ENCODE measurements at places on chromosomes 3 and 15. TPM values are rescaled to one million over a fixed set of nuclear protein-coding genes. Genes with fewer than 3 reads are reported as not detected.
A peak's percentile ranks its signal among the peaks of the same experiment; 100 is the strongest.

DNA sequence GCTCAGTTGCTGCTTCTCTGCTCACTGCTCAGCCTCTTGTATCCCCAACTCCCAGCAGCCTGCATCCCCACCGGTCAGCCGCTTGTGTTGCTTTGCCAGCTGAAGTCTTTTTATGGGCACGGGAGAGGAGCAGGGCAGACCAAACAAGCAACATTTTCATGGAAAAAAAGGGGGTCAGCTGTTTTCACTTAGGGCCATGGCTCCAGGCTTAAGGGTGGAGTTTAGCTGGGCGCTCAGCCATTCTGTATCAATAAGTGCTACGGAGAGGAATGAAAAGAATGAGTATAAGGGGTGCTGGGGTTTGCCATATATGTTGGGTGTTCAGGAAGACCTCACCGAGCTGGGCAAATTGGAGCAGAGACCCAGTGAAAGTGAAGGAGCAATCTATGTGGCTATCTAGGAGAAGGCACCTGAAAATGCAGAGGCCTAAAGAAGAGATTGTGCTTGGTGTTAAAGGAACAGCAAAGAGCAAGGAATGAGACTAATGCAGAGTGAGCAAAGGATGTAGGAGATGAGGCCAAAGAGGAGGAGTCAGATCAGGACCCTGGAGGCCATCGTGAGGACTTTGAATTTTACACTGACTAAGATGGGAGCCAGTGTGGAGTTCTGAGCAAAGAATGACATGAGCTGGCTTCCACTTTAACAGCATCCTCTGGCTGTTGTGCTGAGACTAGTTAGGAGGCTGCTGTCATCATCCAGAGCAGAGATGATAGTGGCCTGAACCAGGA, 16.6 kb upstream of the IREB2 start:
- H3K4me1 ChIP-seq: no peaks in the 10 kb centered on the region
- H3K36me3 ChIP-seq: no peaks in the 10 kb centered on the region
- no peaks in the 10 kb centered on the region for H3K27me3 ChIP-seq

DNA sequence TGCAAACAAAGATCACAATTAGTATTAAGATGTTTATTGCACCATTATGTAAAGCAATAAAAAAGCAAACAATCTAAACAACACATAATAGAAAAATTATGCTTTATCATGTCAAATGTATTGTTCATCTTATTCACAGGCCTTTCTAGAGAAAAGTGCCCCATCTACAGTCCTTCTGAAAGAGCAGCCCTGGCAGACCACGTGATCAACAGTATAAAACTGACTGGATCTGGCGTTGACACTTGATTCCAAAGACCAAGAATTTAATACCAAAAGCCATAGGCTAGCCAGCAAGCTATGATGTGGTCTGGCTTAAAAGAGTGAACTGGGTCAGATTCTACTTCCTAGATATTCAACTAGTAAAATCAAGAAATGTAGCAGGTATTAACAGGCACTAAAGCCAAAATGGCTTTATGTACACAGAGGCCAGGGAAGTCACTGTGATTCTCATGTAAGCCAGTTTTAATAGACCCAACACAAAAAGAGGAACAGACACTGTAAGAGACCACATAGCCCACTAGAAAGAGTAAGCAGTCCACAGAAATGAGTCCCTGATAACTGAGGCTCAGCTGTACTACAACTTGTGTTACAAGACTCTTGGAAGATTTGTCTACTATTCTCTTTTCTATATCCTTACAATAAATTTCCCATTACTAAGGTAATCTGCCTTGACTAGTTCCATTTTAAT, 32.5 kb downstream of the DMXL2 start:
- DNase-seq: no peak
- H3K27ac ChIP-seq: no peak overlapping the region
- no peaks in the 10 kb centered on the region for H3K27me3 ChIP-seq
- H3K4me3 ChIP-seq: no peak overlapping the region

GRCh38 chr15:78147566-78147965, 1.6 kb upstream of the IDH3A start:
- H3K36me3 ChIP-seq: no peaks in the 10 kb centered on the region
- H3K27ac ChIP-seq: no peak overlapping the region
- H3K4me1 ChIP-seq: no peaks in the 10 kb centered on the region
- H3K4me3 ChIP-seq: no peak overlapping the region

Gene MYRIP
- 2.6 TPM for total RNA-seq

- H3K4me3 ChIP-seq: no peak overlapping the region
- H3K27me3 ChIP-seq: no peaks in the 10 kb centered on the region
- H3K36me3 ChIP-seq: no peaks in the 10 kb centered on the region
- peak overlapping the region; percentile 65 for H3K27ac ChIP-seq
- peaks cover 4% of the 10 kb centered on the region for H3K4me1 ChIP-seq
Measured at GRCh38 chr3:64355401-64355807, 130.1 kb upstream of the PRICKLE2 start.

Gene SPTBN5
- total RNA-seq: 2.0 TPM

- no peak overlapping the region for H3K27ac ChIP-seq
- DNase-seq: no peak
- H3K36me3 ChIP-seq: no peaks in the 10 kb centered on the region
- no peak overlapping the region for H3K4me3 ChIP-seq
- H3K4me1 ChIP-seq: no peaks in the 10 kb centered on the region
Measured at GRCh38 chr3:44885618-44886017, 11.2 kb downstream of the TGM4 start.

GRCh38 chr15:48796930-48797329, 13.9 kb downstream of the CEP152 start:
- H3K27me3 ChIP-seq: no peaks in the 10 kb centered on the region
- no peaks in the 10 kb centered on the region for H3K36me3 ChIP-seq
- no peaks in the 10 kb centered on the region for H3K4me1 ChIP-seq
- H3K4me3 ChIP-seq: no peak overlapping the region
- no peak for DNase-seq

Gene PLSCR5
- total RNA-seq: not detected

Gene DUOX2
- 0.15 TPM for total RNA-seq

DNA sequence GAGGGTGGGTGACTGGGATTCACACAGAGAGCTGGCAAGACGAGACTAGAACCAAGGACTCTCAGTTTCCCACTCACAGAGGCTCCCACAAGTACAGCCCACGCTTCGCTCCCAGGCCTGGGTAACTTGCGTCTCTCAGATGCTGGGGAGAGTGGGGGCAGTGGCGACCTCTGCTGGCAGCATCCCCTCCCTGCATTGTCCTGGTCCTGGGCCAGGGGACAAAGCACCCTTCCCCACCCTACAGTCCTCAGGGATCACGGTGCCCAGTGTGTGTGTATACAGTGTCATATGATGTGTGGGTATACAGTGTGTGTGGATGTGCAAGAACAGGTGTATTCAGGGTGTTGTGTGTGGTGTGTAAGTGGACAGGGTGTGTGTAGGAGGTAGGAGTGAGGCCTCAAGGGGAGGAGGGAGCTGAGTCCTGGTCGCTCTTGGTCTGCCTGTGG, 12.8 kb downstream of the VILL start:
- H3K36me3 ChIP-seq: no peaks in the 10 kb centered on the region
- DNase-seq: no peak
- H3K4me3 ChIP-seq: no peak overlapping the region

- no peak overlapping the region for H3K4me3 ChIP-seq
- H3K27me3 ChIP-seq: no peaks in the 10 kb centered on the region
- no peak overlapping the region for H3K27ac ChIP-seq
- no peaks in the 10 kb centered on the region for H3K4me1 ChIP-seq
- peak; percentile 60 for DNase-seq
- no peaks in the 10 kb centered on the region for H3K36me3 ChIP-seq
Measured at GRCh38 chr15:67456677-67457529, 64.0 kb upstream of the C15orf61 start.

Measured in breast epithelium (tissue), 4 donors.